ENCODE measurements at places on chromosomes 4 and X.

DNA sequence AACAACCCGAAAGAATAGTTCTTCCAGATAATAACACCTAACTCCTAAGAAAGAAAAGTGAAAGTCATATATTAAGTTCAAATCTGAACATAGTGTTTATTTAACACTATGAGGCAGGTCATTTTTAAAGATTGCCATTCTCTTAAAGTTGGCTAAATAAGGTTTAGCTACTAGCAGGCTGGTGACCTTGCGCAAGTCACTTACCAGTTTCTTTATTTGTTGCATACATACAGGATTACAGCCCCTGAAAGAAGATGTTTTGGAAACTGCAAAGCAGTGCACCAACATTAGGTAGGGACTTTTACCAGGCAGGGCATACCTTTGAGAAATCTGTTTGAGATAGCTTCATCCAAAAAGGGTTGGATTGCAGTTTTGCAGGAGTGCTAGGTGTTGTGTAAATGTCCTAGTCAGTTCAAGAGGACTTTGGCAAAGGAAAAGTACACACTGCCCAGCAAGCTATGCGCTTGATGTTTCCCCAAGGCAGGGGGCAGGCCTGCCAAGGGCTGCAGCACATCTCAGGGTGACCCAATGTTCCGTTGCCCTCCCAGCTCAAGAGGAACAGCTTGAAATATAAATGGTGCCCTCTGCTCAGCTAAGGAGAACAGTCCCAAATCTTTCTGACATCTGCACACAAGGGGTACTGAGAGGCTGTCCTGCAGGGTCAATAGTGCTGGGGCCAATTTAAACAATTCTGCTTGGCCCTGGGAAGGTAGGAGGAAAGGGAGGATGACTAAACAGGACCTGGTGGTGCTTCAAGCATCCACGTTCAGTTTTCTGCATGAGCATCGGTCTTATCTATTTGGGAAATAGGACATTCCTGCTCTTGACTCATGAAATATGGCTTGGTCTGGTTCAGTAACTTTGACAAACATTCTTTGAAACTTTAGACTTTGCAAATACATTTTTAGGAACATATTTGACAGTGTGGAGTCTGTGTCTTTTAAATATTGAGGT, 130.8 kb downstream of the COL4A6 start:
- DNase-seq: peak; percentile 59

DNA sequence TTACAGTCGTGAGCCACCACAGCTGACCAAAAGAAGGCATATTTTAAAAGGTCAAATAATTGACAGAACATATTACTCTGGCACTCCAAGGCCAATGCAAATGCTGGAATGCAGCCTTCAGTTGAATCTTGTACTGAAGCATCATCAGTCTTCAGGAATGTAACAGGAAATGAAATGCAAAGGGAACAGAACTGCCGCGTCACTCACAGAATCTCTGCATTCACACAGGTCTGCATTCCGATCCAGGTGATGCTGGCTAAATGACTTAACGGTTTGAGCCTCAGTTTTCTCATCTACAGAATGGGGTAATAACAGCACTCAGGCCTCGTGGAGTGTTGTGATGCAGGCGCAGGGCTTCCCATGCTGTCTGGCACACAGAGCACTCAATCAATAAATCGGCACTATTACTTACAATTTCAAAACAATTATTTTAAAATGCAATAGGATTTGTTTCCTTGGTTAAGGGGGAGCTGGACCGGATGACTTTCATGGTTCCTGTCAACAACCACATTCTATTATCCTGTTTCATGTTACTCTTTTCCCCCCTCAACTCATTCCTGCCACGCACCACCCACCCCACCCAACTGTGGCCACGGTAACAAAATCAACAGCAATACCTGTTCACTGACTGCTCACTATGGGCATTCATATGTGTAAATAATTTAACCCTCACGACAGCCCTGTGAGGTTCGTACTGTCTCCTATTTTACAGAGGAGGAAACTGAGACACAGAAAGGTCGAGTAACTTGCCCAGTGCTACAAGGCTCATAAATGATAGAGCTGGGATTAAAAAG, 32.4 kb downstream of the IGFBP7 start:
- peak; percentile 84 for DNase-seq

- no peak for DNase-seq
Observed at GRCh38 chr4:183035726-183036415, 63.2 kb upstream of the WWC2 start.

GRCh38 chr4:174316546-174316945, 32.8 kb downstream of the CEP44 start:
- DNase-seq: peak; percentile 38

- DNase-seq: no peak
Observed at GRCh38 chr4:184111233-184111832, 106.3 kb downstream of the ENPP6 start.

DNA sequence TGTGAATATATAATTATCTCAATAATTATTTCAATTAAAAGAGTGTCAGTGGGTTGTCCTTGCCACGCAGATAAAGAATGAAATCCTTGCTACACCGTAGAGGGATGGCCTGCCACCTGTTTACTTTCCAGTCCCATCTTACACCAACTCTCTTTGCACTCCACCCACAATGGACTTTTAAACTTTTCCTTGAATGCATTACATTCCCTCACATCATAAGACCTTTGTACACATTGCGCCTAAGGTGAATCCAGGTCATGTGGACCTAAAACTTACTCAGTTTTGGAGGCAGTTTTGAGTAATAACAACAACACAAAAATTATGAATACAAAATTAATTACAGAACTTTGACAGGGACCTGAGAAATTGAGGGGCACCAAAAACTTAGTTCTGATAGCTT, 78.7 kb upstream of the PDE5A start:
- DNase-seq: no peak

GRCh38 chr4:10738826-10739489, 54.4 kb upstream of the CLNK start:
- peak; percentile 69 for DNase-seq

DNA sequence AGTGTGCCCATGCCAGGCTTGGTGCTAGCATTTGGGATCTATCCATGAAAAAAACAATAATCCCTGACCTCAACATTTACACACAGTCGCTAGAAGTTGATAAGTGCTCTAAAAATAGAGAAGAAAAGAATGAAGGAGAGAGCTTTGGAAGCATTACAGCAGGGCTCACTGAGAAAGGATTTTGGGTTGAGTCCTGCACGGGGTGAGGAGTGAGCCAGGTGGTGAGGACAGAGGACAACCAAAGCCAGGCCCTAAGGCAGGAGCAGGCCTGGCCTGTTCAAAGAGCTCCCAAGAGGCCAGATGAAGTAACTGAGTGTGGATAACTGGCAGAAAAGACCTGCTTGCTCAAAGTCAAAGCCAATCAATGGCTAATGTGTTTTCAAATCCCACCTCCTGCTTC, 20.7 kb upstream of the PROM1 start:
- no peak for DNase-seq
